ENCODE measurements at places on chromosomes 12 and 14.
A peak's percentile ranks its signal among the peaks of the same experiment; 100 is the strongest.

- DNase-seq, result no peak
Observed at GRCh38 chr12:106389151-106389550, 31.6 kb downstream of the POLR3B start.

GRCh38 chr12:50727466-50727865 lies 36.4 kb upstream of the ATF1 start:
- DNase-seq, result no peak

DNA sequence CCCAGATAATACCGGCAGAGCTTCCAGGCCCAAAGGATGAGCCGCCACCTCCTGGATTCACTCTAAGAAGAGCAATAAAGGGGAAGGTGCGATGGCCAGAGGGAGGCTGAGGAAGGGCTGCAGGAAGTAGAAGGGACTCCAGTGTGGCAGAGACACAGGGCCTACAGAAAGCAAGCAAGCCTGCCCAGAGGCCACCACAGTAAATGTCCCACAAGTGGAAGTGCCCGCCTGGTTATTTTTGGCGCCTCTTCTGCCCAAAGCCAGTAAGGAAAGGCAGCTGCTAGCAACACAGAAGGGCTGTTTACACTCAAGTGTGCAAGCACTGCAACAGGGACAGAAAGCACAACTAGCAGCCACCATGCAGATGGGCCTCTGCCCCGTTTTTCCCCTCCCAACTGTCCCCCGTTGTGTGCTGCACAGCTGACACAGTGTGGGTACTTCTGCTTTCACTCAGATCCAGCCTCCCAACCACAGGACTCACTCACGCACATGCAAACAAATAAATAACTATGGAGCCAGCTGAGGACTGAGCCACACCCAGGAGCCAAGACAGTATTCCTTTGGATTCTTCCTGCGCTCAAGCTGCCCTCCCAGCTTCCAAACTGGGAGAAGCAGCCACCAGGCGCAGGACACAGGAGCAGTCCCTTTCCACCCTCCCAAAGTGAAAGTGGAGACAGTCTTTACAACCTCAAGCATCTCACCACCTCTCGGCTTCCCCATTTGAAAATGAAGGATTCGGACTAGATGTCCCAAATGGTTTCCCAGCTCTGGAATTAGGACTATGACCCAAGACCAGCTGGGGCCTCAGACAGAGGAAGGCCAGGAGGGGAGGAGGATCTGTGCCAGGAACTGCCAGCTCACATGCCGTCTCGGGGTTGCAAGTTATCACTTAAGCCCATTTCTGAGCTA lies 40.0 kb upstream of the PNMA1 start:
- DNase-seq, result peak; percentile 70

DNA sequence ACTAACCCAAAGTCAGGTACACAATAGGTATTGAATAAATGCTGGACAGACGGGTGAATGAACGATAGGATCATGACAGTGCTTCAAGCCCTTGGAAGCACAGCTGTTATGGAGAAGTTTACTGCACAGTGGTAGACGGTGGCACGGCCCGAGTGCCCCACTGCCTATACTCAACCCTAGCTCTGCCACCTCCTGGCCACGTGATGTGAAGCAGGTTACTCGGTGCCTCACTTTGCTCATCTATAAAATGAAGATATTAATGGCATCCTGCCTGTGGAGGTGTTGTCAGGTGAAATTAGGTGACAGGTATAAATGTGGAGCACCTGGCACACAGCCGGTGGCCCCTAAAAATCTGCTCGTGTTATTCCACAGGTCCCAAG lies 5.8 kb downstream of the ASB2 start:
- DNase-seq, result no peak

DNA sequence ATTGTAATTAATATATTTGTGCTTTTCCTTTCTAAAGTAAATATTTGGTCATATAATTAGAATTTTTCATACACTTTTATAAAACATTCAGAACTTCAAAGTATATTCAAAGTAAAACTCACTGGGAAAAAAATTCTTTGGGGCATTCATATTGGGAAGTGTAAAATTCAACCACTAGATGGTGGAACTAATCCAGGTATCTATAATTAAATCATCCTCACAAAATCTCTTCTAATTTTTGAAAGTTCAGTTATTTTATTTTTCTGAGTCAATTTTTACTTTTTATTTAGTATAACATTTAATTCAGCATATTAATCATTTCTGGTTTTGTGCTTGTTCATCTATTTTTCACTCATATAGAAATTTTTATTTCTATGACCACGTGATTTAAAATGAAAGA lies 81.0 kb downstream of the NTS start:
- DNase-seq, result no peak

DNA sequence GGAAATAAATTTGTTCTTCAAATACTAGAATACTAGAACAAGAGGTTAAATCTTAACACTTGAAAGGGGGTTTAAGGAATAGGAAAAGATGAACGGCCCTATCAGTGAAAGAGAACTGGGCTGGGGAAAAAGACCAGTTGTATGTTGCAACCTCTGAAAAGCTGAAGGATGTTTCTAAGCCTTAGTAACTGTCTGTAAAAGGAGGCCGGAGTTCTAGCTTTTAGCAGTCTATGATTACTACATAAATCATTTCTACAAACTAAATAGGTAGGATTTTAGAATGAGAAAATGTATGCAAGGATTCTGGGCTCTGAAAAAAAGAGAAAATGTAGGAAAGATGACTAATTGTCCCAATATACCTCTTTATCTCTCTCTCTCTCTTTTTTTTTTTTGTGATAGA lies 4.9 kb downstream of the CERS5 start:
- no peak for DNase-seq

DNA sequence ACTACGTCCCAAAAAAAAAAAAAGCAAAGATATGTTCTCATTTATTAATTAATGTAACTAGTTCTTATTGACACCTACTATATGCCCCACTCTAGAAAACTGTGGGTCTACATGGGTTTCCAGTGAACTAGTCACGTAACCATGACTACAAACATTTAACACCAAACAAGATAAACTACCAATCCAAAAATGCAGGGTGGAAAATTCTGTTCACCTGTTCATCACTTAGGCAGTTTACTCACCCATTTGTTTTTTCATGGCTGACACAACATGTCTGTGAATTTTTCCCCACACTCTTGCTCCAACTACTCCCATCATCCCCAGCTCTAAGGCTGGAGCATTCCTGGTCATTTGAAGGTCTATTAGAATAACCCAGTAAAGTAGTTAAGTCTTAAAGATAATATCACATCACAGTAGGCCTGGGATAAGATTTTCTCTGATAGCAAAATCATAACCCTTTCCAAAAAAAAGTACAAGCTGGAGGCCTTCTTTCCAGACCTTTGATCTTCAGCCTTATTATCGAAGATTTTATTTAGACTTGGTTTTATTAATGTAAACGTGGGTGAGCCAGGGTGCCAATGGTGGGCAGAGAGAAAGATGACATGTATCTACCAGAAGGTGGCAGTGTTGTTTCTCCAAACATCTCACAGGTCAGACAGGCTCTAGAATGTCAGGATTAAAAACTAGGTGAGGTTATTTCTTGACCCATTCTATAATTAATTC lies 61.6 kb upstream of the DAAM1 start:
- DNase-seq, result no peak

DNA sequence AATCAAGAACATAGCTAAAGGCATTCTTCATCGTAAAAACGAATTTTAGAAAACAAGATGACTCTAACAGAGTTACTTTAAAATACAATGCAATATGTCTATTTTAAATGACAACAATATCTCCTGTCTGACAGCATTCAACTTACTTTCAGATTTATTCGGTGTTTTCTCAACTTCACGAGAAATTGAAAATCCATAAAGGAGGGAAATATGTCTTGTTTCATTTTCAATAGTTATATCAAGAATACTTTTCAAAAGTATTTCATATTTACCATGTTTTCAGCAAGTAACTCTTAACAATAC lies 254.8 kb downstream of the DAD1 start:
- DNase-seq, result no peak

DNA sequence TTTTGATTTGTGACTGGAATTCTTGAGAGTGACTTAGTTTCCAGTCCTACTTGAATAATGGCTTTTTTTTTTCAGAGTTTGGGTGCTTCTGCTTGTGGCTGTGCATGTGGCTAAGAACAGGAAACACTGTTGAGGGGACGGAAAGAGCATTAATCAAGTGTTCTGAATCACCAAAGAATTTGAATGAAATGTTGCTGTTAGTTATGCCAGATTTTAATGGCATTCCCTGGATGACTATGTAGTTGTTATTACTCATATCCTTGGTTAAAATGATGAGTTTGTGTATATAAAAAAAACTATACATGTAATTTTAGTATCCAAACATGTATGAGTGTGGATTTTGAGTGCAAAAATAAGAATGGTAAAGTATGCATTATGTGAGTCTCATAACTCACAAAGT lies 347.9 kb downstream of the BCAT1 start:
- no peak for DNase-seq

DNA sequence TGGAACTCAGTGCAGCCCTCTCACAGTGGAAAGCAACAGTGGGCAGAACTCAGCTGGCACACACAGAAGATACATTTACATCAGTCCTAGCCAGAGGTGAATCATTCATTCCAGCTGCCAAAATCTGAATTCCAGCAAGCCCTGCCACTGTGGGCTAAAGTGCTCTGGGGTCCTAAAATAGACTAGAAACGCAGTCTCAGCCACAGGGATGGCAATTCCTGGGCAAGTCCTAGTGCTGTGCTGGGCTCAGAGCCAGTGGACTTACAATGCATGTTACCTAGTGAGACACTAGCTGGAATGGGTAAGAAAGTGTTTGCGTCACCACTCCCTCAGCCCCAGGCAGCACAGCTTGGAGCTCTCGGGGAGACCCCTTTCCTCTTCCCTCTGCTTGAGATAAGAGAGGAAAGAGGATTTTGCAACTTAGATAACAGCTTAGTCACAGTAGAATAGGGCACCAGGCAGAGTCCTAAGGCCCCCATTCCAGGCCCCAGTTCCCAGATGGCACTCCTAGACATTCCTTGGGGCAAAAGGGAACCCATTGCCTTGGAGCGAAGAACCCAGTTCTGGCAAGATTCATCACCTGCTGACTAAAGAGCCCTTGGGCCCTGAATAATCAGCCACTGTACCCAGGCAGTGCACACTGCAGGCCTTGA lies 592.9 kb downstream of the FSCB start:
- DNase-seq, result no peak

- peak; percentile 95 for DNase-seq
Observed at GRCh38 chr12:52010152-52010622, 3.4 kb downstream of the TAMALIN start.

DNA sequence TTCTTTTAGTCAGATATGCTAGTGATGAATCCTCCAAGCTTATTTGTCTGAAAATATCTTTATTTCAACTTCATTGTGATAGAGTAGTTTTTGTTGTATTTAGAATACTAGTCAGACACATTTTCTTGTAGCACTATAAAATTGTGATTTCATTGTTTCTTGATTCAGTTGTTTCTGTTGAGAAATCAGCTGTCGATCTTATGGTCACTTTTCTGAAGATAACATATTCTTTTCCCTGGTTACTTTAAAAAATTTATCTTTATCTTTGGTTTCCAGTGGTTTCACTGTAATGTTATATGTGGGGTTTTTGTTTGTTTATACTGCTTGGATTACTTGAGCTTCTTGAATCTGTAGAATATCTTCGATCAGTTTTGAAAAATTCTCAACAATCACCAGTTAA lies 426.1 kb downstream of the SOX5 start:
- DNase-seq, result no peak

DNA sequence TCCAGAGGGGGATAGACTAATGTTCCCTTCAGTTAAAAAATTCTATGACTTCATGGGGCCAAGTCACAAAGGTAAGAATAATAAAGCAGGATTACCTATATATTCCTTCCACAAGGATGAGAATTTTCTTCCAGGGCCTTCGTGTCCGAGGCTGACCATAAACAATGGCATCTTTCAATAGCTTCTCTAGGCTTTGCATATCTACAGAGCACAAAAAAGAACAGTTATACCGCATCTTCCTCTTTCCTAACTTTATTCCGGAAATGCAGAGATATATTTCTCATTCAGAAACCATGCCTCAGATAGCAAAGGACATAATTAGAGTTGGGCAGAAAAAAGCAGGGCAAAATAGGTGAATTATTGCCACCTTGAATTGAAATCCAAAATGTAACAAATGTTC lies 58.3 kb upstream of the ISM2 start:
- no peak for DNase-seq

GRCh38 chr12:12954878-12955625 lies 3.1 kb upstream of the GPRC5D start:
- no peak for DNase-seq

- no peak for DNase-seq
Observed at GRCh38 chr12:40614923-40615322, 77.3 kb upstream of the CNTN1 start.

- no peak for DNase-seq
Observed at GRCh38 chr14:95784137-95784536, 70.2 kb upstream of the TCL1A start.

GRCh38 chr12:15530361-15530760 lies 208.1 kb downstream of the PTPRO start:
- DNase-seq, result no peak

DNA sequence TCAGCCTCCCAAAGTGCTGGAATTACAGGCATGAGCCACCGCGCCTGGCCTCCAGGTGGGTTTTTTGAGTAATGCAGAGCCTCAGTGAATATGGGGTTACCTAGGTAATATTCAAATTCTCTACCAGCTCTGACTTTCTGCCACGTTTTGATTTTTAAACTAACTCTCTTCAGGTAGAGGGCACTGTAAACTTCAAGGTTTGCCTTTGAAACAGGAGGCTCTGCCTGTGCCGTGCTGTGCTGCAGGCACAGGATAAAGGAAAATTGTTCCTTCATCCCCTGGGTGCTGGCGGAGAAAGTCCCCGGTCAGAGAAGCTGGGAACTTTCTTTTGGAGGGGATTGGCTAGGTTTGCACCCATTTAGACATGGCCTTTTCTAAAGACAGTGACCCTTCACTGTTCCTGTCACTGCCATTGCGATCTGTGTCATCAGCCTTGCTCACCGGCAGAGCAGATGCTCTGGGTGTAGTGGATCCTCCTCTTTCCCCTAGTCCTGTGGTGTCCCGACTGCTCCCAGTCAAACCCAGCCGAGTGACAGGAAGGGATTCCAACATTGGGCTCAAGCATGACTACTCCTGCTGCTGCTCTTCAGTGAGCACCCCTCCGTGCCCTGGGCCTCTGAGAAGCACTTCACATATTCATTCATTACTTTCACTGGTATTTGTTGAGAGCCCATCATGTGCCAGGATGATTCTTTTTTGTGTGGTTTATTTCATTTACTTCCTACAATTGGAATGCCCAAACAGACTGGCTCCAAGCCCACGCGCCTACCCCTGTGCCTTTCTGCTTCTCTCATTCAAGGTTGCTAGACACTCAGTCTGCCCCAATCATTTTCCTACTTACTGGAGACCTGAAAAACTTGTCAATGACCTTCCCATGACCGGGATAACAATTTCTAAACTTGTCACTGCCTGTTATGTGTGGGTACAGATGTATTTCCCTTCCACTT lies 103.6 kb downstream of the TMEM30B start:
- no peak for DNase-seq

- DNase-seq, result no peak
Observed at GRCh38 chr12:112939761-112940381, 1.6 kb downstream of the OAS3 start.

GRCh38 chr14:81591266-81591665 lies 57.6 kb upstream of the SEL1L start:
- DNase-seq, result no peak
